Memory B cell (primary cell): ENCODE measurements at places on chromosomes 16 and 17.

GRCh38 chr16:89458551-89458950 is 31.8 kb downstream of the ANKRD11 start:
- no peak for DNase-seq

- no peak for DNase-seq
Observed at GRCh38 chr17:68296217-68297191, 5.2 kb downstream of the ARSG start.

DNA sequence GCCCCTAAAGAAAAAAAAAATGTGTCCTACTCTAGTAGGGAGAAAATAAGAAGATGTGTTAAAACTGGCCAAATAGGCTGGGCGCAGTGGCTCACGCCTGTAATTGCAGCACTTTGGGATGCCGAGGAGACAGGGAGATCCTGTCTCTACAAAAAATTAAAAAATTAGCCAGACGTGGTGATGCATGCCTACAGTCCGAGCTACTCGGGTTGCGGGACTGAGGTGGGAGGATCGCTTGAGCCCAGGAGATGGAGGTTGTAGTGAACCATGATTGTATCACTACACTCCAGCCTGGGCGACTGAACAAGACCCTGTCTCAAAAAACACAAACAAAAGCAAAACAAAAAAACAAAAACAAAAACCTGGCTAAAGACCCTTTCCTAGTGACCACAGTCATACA is 15.9 kb downstream of the ZFHX3 start:
- DNase-seq: no peak

GRCh38 chr17:17435323-17435722 is 41.5 kb upstream of the MED9 start:
- DNase-seq: no peak

DNA sequence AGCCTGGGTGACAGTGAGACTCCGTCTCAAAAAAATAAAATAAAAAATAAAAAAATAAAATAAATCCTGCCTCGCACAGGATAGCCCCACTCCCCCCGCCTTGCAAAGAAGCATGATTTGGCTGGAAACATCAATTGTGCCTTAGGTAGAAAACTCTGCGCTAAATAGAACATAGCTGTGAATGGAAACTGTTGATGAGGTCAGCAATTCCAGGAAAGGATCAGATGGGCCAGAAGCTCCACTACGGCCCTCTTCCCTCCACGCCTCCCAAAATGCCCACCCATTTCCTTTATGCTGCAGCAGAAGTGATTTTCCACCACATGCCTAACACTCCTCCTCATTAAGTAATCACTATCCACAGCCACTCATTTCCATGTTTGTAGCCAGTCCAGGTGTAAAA is 473.4 kb downstream of the XYLT1 start:
- DNase-seq: no peak

- DNase-seq: no peak
Observed at GRCh38 chr17:45241328-45242028, 19.8 kb downstream of the FMNL1 start.

GRCh38 chr16:27644165-27644564 is 94.2 kb downstream of the KATNIP start:
- no peak for DNase-seq

GRCh38 chr17:77942112-77942988 is 16.2 kb upstream of the TNRC6C start:
- no peak for DNase-seq

DNA sequence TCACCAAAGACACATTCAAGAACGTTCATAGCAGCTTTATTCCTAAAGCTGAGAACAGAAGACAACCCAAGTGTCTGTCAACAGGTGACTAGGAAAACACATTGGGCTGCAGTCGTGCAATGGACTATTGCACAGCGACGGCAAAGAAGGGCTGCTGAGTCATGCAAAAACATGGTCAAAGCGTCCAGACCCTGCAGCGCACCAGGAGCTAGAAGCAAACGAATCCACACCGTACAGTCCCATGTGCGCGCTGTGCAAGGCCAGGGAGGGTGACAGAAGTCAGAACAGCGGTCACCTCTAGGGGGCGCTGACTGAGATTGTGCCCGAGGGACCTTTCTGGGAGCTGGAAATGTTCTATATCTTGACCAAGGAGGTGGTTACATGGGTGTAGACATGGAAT is 266.4 kb downstream of the MAF start:
- DNase-seq: no peak

GRCh38 chr17:77819497-77819896 is 139.0 kb upstream of the TNRC6C start:
- no peak for DNase-seq

- DNase-seq: no peak
Observed at GRCh38 chr16:13839577-13839976, 80.4 kb upstream of the ERCC4 start.

- DNase-seq: no peak
Observed at GRCh38 chr17:47982091-47982617, 11.2 kb downstream of the CDK5RAP3 start.

DNA sequence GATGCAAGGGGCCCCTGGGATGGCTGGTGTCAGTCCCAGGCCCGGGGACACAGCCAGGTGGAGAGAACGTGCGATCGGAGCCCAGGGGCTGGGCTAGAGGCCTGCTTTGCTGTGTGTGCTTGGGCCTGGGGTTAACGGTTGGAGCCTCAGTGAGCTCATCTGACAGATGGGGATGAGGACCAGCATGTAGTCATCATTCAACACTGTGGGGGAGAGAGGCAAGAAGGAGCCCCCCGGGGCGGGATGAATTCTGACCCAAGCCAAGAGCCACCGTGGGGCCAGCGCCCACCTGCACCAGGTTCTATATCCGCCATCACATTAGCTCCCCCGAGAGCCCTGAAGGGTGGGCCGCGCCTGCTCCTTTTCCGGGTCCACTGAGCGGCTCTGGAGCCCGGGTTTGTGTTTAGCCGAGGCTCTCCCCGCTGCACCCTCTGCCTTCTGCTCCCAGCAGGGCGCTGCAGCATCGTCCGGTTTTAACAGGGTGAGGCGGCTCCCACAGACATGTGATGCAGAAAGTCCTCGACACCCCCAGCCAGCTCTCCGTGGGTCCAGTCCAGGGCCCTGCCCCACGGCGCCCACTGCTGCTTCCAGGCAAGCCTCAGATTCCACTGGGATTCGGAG is 365.7 kb downstream of the SEC14L1 start:
- DNase-seq: no peak

- no peak for DNase-seq
Observed at GRCh38 chr16:4682616-4683254, 10.6 kb upstream of the NUDT16L1 start.

DNA sequence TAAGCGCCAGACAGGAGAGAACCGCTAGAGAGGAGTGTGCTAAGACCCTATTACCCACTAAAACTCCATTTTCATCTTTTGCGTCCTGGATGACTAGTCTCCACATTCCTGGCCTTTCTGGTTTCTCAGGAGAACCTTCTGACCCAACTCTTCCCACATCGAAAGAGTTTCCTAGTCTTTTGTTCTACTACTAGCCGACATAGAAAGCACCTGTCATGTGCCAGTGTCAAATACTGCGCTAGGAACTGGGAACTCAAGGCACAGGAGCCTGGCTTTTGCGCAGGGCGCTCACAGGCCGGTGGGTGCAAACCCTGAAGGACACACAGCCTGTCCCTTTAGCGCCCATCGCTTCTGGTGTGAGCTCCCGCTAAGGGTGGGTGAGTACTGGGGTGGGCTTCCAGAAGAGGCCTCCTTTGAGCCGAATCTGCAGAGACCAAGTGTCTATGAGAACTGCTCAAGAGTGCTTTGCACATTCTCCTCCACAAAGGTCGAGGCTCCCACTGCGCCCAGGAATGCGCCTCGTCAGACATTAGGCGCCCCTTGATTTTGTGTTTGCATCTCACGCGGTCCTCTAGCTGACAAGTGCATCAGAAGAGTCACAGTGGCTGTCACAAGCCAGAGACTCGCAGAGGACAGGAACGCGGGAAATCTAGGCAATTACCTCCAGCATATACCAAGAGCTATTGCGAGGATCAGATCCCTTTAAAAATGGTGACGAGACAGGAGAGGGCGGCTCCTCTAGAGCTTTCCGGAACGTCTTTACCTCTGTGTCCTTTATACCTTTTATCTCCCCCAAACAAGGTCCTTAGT is 2.0 kb upstream of the PSMB3 start:
- DNase-seq: no peak

DNA sequence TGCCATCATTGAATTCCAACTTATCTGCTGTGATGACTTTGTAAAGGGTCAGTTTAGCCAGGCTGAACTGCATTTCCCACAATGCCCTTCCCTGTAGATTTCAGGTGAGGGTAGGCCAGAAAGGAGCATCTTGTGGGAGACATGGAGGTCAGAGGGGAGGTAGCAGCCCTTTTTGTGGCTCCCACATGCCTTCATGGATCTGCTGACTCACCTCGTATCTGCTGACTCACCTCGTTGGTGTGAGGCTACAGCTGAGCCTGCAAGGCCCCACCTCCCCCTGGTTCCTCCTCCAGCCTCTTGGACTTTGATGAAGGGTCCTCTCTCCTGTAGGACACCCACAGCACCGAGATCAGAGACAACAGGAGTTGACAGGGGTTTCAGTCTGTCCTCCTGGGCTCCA is 102.5 kb downstream of the SALL1 start:
- no peak for DNase-seq

DNA sequence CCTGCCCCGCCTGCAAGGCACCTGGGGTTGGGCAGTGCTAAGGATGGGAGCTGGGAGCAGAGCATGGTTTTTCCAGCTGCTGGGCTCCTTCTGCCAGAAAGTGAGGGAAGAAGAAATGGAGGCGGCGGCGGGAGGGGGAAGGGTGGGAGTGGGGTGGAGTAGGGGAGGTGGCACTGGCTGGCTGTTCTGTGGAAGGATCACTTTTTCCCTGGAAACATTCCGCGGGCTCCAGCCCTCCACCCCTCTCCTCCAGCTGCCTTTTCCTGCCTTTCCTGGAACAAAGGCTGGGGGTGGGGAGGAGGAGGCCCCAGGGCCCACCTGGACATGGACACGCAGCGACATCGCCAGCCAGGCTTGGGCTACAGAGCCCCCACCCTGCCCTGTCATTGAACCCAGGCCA is 41.1 kb downstream of the CFAP20 start:
- no peak for DNase-seq

DNA sequence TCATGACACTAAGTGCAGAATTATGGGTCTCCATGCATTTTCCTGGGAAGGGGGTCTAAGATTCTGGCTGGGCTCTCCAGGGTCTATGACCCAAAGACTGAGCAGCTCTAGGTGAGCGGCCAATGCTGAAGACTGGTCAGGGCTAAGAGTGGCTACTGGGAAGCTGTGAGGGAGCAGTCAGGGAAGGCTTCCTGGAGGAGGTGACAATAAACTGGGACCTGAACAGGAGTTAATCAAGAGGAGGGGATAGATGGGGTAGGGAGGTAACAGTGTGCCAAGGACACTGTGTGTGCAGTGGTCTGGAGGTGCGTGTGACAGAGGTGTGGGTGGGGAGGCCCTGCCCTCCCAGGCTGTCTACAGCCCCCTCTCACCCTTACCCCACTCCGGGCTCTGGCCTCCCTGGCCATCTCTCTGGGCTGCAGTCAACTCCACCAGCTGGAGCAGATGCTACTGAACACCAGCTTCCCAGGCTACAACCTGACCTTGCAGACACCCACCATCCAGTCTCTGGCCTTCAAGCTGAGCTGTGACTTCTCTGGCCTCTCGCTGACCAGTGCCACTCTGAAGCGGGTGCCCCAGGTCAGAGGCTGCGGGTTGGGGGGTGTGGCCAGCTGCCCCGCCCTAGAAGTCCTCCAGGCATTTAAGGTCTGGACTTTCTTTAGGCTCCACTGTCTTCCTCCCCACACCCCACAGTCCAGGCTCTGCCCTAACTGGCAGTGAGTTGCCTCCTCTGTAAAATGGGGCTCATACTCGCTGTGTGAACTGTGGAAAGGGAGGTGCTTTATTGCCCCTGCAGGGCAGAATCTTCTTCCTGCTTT is 20.4 kb downstream of the ADGRG5 start:
- no peak for DNase-seq

GRCh38 chr17:72121164-72122009 is 567 bp downstream of the SOX9 start:
- no peak for DNase-seq

GRCh38 chr16:58563235-58563634 is 47.9 kb downstream of the SETD6 start:
- DNase-seq: no peak

GRCh38 chr17:64638552-64639203 is 23.4 kb downstream of the SMURF2 start:
- no peak for DNase-seq

DNA sequence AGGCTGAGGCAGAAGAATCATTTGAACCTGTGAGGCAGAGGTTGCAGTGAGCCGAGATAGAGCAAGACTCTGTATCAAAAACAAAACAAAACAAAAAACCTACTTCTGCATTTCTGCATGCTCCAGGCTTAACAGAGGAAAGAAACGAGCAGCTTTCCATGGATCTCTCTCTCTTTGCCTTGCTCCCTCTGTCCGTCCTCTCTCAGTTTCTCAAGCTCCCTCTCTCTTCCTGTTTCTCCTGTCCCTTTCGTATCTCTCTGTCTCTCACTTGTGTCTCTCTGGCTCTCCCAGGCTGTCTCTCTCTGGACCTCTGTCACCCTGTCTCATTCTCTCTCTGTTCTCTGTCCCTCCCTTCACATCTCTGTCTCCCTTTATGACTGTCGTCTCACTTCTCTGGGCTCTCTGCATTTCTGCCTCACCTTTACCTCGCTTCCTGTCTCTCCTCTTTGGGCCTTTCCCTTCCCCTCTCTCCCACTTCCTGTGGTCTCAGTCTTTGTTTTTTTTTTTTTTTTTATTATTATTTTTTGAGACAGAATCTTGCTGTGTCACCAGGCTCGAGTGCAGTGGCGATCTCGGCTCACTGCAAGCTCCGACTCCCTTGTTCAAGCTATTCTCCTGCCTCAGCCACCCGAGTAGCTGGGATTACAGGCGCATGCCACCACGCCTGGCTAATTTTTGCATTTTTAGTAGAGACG is 4.1 kb upstream of the PITPNA start:
- DNase-seq: no peak

DNA sequence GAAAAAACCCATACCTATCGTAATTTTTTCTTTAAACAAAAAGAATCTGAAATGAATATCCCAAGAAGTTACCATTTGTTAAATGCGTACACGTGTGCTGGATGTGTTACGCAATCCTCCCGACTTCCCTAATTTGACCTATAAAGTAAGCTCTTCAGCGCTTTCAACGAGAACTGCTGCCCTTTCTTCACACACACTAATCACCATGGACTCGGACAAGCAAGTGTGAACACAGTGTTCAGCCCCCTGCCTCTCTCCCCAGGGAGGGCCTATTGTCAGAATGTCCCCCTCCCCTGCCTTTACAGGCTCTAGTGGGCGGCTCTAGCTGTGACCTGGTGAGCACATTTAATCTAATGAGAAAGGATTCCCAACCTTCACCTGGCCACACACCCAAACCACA is 216.1 kb downstream of the CEP112 start:
- no peak for DNase-seq

GRCh38 chr17:78977681-78977943 is 2.1 kb downstream of the LGALS3BP start:
- DNase-seq: no peak
